Spinal cord (tissue), 10 donors: ENCODE measurements at places on chromosomes 7 and 10. TPM values are rescaled to one million over a fixed set of nuclear protein-coding genes. Genes with fewer than 3 reads are reported as not detected.

DNA sequence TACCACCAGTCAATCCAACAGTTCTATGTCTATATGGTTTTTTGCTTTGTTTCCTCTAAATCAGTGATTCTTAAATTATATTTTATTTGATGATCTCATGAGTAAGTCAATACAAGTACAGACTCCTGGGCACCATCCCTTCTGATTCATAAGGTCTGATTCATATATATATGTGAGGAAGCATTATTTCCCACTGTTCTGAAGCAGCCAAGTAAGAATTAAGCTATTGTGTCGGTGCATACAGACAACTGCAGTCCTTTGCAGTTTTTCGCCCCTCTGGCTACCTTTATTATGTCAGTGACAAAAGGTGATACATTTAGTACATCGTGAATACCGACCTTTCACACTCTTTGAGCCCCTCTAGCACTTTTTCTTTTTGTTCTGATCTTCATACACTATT is 1079.6 kb upstream of the C7orf33 start:
- no peaks in the 10 kb centered on the region for H3K36me3 ChIP-seq
- no peaks in the 10 kb centered on the region for H3K4me1 ChIP-seq
- H3K4me3 ChIP-seq: no peak overlapping the region
- DNase-seq: no peak
- H3K27me3 ChIP-seq: no peaks in the 10 kb centered on the region

DNA sequence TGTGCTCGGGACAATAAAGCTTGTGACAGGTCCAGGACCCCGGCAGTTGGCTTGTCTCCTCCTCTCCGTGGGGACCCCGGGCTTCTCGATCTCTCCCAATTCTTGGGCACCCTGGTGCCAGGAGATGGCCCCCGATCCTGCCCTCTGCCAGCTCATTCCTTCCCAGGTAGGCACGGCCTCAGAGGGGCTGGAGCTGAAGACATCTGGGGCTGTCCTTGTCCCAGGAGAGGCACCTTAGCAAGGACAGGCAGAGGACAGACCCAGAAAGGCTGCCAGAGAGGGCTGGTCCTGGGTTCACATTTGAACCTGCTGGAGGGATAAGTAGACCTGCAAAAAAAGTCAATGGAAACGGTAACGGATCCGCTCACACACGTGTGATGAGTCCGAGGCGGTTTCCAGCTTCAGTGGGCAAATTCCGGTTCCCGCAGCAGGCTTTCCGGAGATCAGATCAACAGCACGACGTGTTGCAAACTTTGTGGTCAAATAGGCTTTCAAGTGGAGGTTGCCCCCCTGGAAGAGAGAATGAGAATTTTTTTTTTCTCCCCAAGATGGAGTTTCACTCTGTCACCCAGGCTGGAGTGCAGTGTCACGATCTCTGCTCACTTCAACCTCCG is 47.7 kb upstream of the GTF2IRD1 start:
- no peak overlapping the region for H3K27ac ChIP-seq
- peaks cover under 1% of the 10 kb centered on the region for H3K4me1 ChIP-seq
- H3K36me3 ChIP-seq: peaks cover 57% of the 10 kb centered on the region
- H3K4me3 ChIP-seq: no peak overlapping the region
- no peaks in the 10 kb centered on the region for H3K27me3 ChIP-seq
- no peak for DNase-seq

DNA sequence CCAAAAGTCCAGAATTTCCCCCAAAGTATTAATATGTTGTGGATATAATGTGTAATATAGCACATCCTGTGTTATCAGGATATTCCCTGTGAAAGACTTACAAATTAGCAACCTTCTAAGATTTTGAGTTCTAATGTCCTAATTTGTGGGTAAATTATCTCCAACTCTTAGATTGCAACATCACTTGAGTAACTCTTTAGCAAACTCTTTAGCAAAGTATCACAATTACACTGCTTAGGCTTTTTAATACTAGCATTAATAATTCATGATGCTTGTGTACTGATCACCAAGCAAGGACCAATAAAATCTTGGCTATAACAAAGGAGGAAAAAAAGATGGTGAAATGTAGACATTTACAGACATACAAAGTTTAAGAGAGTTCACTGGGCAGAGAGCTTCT is 27.7 kb downstream of the HIP1 start:
- H3K4me3 ChIP-seq: no peak overlapping the region
- H3K27ac ChIP-seq: no peak overlapping the region
- no peaks in the 10 kb centered on the region for H3K36me3 ChIP-seq
- no peaks in the 10 kb centered on the region for H3K27me3 ChIP-seq
- peaks cover 3% of the 10 kb centered on the region for H3K4me1 ChIP-seq

GRCh38 chr7:27349621-27350020 is 107.0 kb downstream of the EVX1 start:
- no peak for DNase-seq
- H3K4me3 ChIP-seq: no peak overlapping the region
- no peaks in the 10 kb centered on the region for H3K4me1 ChIP-seq
- no peak overlapping the region for H3K27ac ChIP-seq

DNA sequence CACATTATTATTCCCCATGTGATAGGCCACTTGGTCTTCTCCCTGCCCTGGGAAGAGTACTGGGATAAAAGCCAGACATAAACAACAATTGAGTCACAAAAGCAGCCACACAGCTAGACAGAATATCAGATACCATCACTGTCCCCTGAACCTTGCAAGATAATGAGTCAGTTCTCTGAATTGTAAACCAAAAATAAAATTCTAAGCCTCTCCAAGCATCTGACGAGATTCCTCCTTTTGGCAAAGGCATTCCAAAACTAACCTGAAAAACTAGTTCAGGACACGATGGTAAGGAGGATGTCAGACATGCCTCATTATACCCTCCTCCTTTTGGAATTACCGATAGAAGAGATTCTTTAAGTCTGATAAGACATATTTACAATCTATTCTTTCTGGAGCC is 450.7 kb downstream of the HTR7 start:
- H3K4me1 ChIP-seq: no peaks in the 10 kb centered on the region
- H3K27ac ChIP-seq: no peak overlapping the region
- no peak overlapping the region for H3K4me3 ChIP-seq
- no peaks in the 10 kb centered on the region for H3K36me3 ChIP-seq
- no peaks in the 10 kb centered on the region for H3K27me3 ChIP-seq
- no peak for DNase-seq

DNA sequence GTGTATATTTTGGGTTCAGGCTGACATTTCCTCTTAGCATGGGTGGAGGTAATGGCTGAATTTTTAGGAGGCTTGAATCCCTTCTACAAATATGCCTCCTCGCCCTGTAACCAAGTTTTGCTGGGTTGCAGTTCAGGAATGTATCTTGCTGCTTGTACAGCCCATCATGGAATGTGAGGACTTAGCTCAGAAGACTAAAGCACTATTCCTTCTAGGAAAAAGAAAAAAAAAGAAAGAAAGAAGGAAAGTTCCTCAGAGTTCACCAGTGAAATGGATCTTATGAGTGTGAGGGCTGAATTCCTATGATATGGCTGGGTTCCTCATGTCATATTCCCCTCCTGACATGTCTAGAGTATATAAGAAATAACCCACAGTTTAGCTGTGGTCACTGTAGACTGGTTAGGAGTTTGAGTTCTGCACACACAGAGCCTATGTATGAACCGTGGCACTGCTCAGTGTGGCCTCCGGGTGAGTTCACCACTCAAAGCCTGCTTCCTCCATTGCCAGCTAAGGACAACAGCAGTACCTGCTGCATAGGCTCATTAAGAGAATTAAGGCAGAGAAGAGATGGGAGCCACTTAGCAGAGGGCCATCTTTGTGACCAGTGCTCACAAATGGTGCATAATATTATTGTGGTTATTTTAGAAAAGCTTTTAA is 114.0 kb downstream of the TACC2 start:
- H3K27ac ChIP-seq: no peak overlapping the region
- no peak overlapping the region for H3K4me3 ChIP-seq
- peaks cover 9% of the 10 kb centered on the region for H3K4me1 ChIP-seq
- H3K36me3 ChIP-seq: no peaks in the 10 kb centered on the region
- H3K27me3 ChIP-seq: no peaks in the 10 kb centered on the region
- DNase-seq: no peak

DNA sequence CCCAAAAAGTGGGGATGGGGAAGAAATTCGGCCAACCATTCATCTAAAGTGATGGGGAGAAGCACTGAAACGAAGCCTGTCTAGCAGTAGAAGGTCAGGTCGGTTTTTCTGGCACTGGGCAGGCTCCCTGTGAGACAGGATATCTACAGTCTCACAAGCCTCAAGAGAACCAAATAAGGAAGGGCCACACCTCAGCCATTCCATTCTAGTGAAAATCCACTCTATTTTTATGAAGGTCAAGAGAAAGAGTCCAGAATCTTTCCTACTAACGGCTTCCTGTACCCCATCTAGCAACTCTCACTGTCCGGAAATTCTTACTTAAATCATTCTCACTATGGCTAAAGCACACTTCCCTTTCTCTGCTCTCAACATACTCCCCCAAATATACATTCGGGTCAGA is 267.1 kb downstream of the PRPF18 start:
- peaks cover 7% of the 10 kb centered on the region for H3K36me3 ChIP-seq
- no peak overlapping the region for H3K4me3 ChIP-seq
- peaks cover 12% of the 10 kb centered on the region for H3K4me1 ChIP-seq
- no peaks in the 10 kb centered on the region for H3K27me3 ChIP-seq
- H3K27ac ChIP-seq: no peak overlapping the region
- DNase-seq: no peak

DNA sequence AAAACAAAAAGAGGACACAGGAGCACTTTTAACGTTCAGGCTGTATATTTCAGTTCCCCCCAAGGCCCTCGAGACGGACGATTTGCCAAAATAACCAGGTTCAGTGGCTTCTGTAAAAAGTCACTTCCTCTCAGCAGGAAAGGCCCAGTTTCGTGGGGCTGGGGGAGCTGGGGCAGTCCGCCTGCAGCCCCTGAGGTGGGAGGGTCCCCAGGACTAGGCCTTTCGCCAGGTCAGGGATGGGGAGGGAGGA is 28.8 kb downstream of the WDR86 start:
- no peak for DNase-seq
- H3K36me3 ChIP-seq: peaks cover 48% of the 10 kb centered on the region
- peaks cover 13% of the 10 kb centered on the region for H3K27me3 ChIP-seq
- no peak overlapping the region for H3K4me3 ChIP-seq
- peaks cover 24% of the 10 kb centered on the region for H3K4me1 ChIP-seq

DNA sequence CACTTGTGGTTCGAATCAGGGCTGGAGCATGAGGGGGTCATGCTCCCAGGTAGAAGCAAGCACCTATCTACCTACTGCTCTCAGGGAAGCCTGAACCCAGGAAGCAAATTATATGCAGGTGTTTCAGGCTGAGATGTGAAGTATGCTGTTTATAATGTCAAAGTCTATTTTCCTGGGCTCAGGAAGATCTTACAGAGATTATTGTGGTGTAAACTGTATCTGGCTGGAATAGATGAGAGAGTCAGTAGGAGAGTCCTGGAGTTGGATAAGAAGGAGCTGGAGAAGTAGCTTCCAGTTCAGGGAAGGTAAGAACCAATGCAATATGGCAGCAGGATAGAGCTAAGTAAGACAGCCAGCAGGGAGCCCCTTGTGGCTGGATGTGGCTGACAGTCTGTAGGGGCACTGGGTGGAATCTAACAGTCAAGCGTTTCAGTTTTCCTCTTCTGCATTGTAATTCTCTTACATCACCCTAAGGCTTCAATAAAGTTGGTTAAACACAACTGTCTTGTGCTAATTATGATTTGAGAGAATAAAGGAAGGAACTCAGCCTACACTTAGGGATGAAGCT is 105.9 kb upstream of the EEPD1 start:
- no peak overlapping the region for H3K27ac ChIP-seq
- DNase-seq: no peak
- no peaks in the 10 kb centered on the region for H3K4me1 ChIP-seq
- no peaks in the 10 kb centered on the region for H3K36me3 ChIP-seq

GRCh38 chr10:63520500-63521415 is at the start of gene REEP3:
Gene REEP3 (plus strand): TSS chr10:63521401. CDS start chr10:63521546, 145 bp downstream.
- peaks cover 10% of the 10 kb centered on the region for H3K4me1 ChIP-seq
- H3K36me3 ChIP-seq: no peaks in the 10 kb centered on the region
- DNase-seq: peak; percentile 47
- H3K27ac ChIP-seq: peak within 1 kb of the TSS; percentile 98
- no peaks in the 10 kb centered on the region for H3K27me3 ChIP-seq

GRCh38 chr7:44269417-44269816 is 56.0 kb downstream of the CAMK2B start:
- peaks cover 10% of the 10 kb centered on the region for H3K36me3 ChIP-seq
- H3K4me1 ChIP-seq: peaks cover 43% of the 10 kb centered on the region
- DNase-seq: no peak
- H3K4me3 ChIP-seq: no peak overlapping the region

DNA sequence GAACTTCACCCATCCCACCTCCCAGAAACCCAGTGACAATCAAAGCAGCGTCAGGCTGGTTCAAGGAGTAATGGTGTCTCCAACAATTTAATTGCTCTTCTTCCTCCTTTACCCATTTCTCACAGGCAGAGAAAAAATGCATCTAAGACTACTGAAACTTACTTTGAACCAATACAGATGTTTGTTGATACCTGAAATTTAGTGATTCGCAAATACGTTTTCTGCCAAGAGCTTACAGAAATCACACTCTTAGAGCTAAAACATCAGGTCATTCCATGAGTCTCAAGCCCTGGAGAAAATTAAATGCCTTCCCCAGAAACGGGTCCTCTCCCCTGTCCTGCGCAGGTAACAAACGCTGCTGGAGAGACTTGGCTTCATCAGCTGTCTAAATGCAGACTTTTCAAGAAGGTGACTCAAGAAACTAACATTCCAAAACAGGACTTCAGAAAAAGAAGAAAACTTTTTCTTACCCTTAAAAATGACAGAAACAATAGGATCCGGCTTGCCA is 443 bp downstream of the MYOF start:
- peaks cover 4% of the 10 kb centered on the region for H3K4me1 ChIP-seq
- H3K4me3 ChIP-seq: peak overlapping the region; percentile 73
- peak overlapping the region; percentile 80 for H3K27ac ChIP-seq

- no peaks in the 10 kb centered on the region for H3K27me3 ChIP-seq
- H3K4me3 ChIP-seq: no peak overlapping the region
- H3K27ac ChIP-seq: no peak overlapping the region
- no peaks in the 10 kb centered on the region for H3K4me1 ChIP-seq
Observed at GRCh38 chr7:111104710-111105109, 13.8 kb downstream of the LRRN3 start.

- H3K27ac ChIP-seq: no peak overlapping the region
- peaks cover 6% of the 10 kb centered on the region for H3K4me1 ChIP-seq
- no peak overlapping the region for H3K4me3 ChIP-seq
- no peaks in the 10 kb centered on the region for H3K27me3 ChIP-seq
Observed at GRCh38 chr10:113648478-113648877, 15.4 kb downstream of the NRAP start.

DNA sequence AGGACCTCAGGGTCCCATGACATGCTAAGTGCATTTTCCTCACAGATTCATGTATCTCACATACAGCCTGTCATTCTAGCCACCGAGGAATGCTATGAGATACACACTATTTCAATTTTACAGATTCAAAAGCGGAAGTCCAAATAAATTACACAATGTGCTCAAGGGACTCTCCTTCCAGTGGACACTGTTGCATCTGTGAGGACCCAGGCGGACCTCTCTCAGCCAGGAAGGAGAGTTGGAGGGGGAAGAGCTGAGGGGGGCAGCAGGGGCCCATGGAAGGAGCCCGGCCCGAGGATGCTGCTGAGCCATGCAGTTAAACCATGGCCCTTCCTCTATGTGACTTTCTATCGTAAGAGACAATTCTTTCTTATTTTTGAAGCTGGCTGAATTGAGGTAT is 93.6 kb downstream of the VOPP1 start:
- peaks cover 27% of the 10 kb centered on the region for H3K36me3 ChIP-seq
- DNase-seq: no peak
- peaks cover 25% of the 10 kb centered on the region for H3K4me1 ChIP-seq
- H3K27me3 ChIP-seq: no peaks in the 10 kb centered on the region
- no peak overlapping the region for H3K27ac ChIP-seq

GRCh38 chr10:131094527-131095312 is 216.8 kb downstream of the TCERG1L start:
- H3K27me3 ChIP-seq: no peaks in the 10 kb centered on the region
- no peak overlapping the region for H3K27ac ChIP-seq
- no peak for DNase-seq
- no peak overlapping the region for H3K4me3 ChIP-seq
- H3K36me3 ChIP-seq: peaks cover 6% of the 10 kb centered on the region

Gene SPDYE2
- 3.7 TPM for polyA plus RNA-seq

Gene STOX1
- polyA plus RNA-seq: 10.7 TPM

Gene SFRP4
- polyA plus RNA-seq: 26.8 TPM

Gene SLC26A3
- not detected for polyA plus RNA-seq

Gene SPDYE8
- 0.36 TPM for polyA plus RNA-seq
